ENCODE measurements at places on chromosomes 6 and 20. TPM values are rescaled to one million over a fixed set of nuclear protein-coding genes. Genes with fewer than 3 reads are reported as not detected.

DNA sequence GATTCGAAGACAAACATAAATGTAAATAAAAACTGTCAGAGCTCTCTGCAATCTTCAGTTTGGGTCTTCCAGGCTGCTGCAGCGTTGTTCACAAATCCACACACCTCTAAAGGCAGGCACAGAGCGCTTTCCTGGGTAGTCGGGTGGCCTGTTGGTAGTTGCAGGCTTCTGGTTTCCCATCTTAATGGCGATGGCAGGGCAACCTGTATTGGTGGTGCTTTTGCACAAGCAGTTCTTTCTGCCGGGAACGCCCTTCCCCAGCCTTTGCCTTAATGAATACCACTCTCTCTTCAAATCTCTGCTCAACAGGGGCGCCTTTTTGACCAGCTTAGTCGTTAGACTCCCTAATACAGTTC, 723 bp upstream of the IFT52 start:
- no peaks in the 10 kb centered on the region for H3K27me3 ChIP-seq
- peak overlapping the region; percentile 72 for H3K4me3 ChIP-seq
- H3K27ac ChIP-seq: peak overlapping the region; percentile 90
- DNase-seq: peak; percentile 47
- peaks cover 4% of the 10 kb centered on the region for H3K4me1 ChIP-seq
- H3K36me3 ChIP-seq: no peaks in the 10 kb centered on the region

DNA sequence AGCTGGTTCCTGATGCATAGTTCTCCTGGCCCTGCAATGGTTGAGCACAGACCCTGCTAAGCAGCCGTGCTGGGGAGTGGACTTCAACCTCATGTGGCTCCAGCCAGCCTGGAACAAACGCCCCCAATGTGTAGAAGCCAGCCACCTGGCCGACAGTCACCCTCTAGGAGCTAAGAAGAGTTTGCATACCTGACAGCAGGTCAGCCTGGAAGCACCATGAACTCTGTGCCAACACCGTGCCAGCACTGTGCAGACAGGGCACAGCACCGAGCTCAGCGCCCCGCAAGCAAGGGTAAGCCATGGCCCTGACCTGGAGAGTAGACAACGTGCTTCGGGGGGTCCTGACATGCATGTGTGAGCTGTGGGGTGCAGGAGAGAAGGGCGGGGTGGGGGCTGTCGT, 356.3 kb downstream of the ZFAND3 start:
- H3K27ac ChIP-seq: no peak overlapping the region
- no peak for DNase-seq
- H3K4me1 ChIP-seq: no peaks in the 10 kb centered on the region
- no peaks in the 10 kb centered on the region for H3K27me3 ChIP-seq
- H3K4me3 ChIP-seq: no peak overlapping the region

- H3K4me1 ChIP-seq: peaks cover 6% of the 10 kb centered on the region
- H3K27me3 ChIP-seq: no peaks in the 10 kb centered on the region
- H3K36me3 ChIP-seq: no peaks in the 10 kb centered on the region
Measured at GRCh38 chr6:24991810-24992467, 56.2 kb upstream of the RIPOR2 start.

DNA sequence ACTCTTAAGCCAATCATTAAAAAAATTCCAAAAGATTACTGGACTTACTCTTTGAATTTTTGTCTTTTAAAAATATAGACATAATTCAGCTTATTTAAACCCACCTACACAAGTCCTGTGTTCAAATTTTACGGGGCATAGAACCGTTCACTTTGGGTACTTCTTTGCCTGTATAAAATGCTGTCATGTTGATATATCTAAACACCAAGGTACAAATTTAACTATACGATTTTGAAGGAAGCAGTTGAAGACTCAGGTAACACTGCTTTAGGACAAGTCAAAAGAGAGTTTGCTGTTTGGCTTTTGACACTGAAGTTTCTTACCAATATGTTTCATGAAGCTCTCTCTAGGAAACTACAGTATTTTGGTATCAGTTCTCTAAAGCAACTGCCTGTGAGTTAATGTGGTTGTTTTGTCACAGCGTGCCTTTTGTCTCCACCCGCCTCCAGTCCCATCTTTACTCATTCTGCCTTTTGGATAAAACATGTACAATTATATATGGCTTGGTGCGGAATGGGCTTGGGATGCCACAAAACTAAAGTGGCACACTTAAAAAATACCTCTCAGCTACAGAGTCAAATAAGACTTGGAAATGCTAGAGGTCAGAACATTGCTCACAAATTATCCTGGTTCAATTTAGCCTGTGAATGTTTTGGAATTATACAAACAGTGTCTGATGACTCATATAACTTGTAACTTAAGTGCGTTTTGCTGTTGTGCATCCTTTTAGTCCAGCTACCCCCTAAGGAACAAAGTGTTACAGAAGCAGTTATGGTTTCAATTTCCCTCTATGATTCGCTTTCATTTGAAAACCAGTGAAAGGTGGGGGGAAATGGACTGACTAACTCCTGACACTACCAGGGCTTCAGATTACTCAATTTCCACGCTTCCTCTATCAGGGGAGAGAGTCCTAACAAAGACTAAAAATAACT, 38.7 kb downstream of the RGS17 start:
- no peak for DNase-seq
- no peak overlapping the region for H3K4me3 ChIP-seq
- H3K36me3 ChIP-seq: no peaks in the 10 kb centered on the region

GRCh38 chr6:9168669-9169068, 733.3 kb upstream of the SLC35B3 start:
- H3K27ac ChIP-seq: no peak overlapping the region
- H3K27me3 ChIP-seq: no peaks in the 10 kb centered on the region
- no peak overlapping the region for H3K4me3 ChIP-seq
- DNase-seq: no peak
- no peaks in the 10 kb centered on the region for H3K36me3 ChIP-seq

DNA sequence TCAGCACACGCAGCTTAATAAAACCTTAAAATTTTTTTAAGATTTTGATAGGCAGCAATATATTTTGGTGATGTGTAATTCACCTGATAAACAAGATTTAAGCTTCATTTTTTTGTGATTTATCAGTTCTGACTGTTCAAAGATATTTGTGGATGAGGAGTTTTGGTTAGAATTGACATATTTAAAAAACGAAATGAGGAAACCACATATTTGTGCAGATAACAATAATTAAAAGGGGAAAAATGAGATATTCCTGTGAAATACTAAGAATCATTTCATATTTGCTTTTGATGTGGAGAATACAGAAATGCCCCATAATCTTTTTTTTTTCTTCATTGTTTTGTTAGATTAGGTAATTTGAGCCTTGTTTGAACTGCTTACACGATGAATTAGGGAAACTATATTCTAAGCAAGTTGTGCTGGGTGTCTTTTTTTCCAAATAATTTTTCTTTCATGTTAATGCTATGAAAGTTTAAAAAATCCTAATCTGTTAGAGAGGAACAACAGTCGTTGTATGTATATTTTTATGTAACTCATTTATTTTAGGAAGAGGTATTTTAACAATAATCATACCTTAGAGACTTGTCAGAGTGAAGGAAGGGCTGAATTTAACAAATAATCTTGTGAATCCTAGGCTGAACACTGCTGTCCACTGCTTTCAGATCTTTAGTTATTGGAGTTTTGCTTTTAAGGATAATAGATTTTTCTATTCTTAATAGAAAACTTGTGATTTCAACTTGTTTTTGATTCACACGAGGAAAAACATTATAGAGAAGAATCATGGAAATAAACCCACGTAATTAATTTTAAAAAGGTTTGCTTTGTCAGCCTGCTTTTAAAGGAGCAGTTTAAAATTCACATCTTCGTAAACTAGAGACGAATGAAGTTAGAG, 4.0 kb downstream of the ARID1B start:
- H3K27ac ChIP-seq: peak overlapping the region; percentile 78
- H3K36me3 ChIP-seq: no peaks in the 10 kb centered on the region
- peaks cover 10% of the 10 kb centered on the region for H3K4me1 ChIP-seq
- H3K27me3 ChIP-seq: no peaks in the 10 kb centered on the region
- no peak for DNase-seq

GRCh38 chr6:33323623-33323948, 6.0 kb upstream of the ZBTB22 start:
- peaks cover 1% of the 10 kb centered on the region for H3K36me3 ChIP-seq
- H3K4me3 ChIP-seq: peak overlapping the region; percentile 51
- peaks cover 7% of the 10 kb centered on the region for H3K4me1 ChIP-seq

- no peak overlapping the region for H3K4me3 ChIP-seq
- no peaks in the 10 kb centered on the region for H3K36me3 ChIP-seq
- DNase-seq: no peak
Measured at GRCh38 chr20:50450493-50450826, 59.7 kb upstream of the PTPN1 start.

Gene SLC13A3
- 0.39 TPM for total RNA-seq

Gene BCAS1
- total RNA-seq: 2.0 TPM

Gene NCOA3
- 96.7 TPM for total RNA-seq

Gene CBLN4
- total RNA-seq: not detected

Gene GGTLC1
- total RNA-seq: 1.3 TPM
